ENCODE measurements at places on chromosomes 7 and 10. TPM values are rescaled to one million over a fixed set of nuclear protein-coding genes. Genes with fewer than 3 reads are reported as not detected.

The FAM25C gene
- total RNA-seq: not detected

The OR2A12 gene
- total RNA-seq: not detected

The PNLIPRP1 gene
- total RNA-seq: not detected

The ATP5F1C gene
- total RNA-seq: 117 TPM

The PPP1R3C gene
- total RNA-seq: 201 TPM

The BTBD16 gene
- total RNA-seq: not detected

The HACD1 gene
- 12.2 TPM for total RNA-seq

Measured in smooth muscle cell of the pulmonary artery (primary cell).